ENCODE measurements at places on chromosomes 3 and 15.
A peak's percentile ranks its signal among the peaks of the same experiment; 100 is the strongest.

- no peak for DNase-seq
Observed at GRCh38 chr3:55562700-55563099, 75.6 kb upstream of the WNT5A start.

DNA sequence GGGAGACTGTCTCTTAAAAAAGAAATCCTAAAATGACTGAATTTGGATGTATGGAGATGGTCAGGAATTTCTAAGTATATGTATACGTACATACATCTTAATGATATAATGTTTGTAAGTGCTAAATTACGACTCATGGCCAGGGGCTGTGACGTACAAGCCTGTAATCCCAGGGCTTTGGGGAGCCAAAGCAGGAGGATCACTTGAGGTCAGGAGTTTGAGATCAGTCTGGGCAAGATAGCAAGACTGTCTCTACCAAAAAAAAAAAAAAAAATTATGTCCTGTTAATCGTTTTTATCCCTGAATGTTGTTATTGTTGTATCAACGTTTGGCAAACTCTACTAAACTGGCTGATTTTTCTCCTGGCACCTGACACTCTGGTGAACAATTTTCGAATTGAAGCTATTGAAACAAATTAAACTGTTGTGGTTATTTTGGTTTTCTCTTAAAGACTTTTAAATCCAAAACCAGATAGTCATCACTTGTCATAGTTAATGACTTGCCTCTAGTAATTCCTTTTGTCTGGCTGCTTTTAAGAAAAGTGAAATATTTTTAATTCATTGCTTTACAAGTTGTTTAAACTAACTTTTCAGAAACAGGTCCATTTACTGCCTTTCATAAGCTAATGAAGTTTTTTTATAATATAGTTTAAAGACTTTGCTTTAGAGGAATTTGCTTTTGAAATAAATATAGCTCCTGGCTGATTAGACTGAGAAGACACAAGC, 7.0 kb downstream of the MORF4L1 start:
- no peak for DNase-seq

DNA sequence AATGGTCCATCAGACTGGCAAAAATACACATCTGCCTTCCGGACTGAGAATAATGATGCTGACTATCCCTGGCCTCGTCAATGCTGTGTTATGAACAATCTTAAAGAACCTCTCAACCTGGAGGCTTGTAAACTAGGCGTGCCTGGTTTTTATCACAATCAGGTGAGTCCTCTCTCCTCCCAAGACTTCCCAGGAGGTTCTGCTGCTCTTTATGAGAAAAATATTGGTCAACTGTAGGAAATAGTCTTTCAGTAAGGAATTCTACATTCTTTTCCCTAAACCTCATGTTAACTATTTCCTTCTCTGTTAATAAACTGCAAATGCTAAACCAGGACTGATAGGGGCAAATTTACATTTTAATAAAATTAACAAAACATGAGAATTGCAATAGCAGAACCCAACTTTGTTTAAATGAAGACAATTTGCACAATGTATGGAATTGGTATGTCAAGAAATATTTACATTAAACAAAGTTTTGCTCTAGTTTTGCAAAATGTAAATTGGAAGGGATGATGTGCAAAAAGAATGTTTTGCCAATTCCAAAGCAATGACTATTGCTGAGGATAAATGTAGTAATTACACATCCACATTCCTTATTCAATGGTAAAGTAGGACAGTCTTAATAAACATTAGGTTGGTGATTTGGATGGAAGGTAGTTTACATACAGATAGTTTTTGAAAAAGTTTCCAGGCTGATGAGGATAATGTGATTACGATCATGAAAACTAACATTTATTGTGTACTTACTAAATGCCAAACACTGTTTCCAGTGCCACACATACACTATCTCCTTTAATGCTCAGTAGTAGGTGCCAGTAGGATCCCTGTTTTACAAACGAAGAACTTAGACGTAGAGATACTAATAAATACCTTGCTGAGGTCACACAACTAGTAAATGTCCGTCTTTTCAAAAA, 21.1 kb downstream of the UPK1B start:
- DNase-seq: no peak

DNA sequence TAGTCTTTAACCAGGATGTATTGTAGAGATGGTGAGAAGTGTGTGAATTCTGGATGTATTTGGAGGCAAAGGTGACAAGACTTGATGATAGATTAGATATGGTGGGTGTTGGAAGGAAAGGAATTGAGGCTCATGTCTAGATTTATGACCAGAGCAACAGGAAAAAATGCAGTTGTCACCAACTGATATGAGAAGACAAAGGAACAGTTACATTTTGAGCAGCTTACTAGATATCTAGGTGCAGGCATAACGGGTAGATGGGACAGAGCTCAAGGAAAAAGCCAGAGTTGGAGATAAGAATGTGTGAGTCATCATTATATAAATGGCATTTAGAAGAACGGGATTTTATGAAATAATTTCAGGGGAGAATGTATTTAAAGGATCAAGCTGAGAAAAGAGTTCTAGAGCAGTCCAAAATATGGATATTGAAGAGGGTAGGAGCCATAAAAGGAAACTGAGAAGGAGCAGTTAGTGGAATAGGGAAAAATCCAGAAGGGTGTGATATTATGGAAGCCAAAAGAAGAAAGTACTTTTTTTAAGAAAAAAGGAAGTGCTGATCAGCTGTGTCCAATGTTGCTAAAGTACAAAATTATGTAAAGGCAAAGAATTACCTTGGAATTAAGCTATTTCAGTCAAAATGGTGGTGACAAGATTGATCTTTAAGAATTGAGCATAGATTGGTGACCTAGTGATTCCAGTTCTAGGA, 262.5 kb downstream of the CGGBP1 start:
- DNase-seq: no peak

DNA sequence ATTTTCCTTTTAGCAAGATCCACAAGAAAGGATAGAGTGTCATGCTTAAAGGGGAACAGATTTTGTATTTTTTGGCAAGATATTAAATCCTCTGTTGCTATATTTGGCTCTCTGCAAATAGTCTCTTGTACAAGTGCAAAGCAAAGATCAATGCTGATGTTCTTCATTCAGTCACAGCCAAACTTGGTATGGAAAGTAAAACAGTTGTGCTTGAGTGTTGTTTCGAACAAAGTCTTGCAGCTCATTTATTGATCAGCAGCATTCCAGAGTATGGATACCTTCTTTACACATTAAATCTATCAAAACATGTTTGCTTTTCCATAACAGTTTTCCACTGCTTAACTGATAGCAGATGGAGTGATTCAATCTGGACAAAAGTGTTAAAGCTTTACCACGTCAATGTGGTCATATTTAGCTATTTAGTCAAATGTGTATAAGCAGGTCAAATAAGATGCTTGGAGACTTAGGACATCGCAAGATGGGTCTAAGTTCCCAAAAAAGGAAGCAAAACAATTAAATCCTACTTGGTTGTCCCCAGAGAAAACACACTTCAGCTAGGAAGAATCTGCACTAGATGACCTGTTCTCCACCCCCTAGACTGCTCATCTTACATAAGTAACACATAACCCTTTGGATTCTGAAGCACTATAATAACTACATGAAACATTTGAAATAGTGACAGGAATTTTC, 52.4 kb downstream of the VGLL3 start:
- no peak for DNase-seq

GRCh38 chr3:133962849-133963248, 66.9 kb downstream of the SLCO2A1 start:
- no peak for DNase-seq

- DNase-seq: no peak
Observed at GRCh38 chr3:13186435-13186815, 113.2 kb upstream of the IQSEC1 start.

- DNase-seq: no peak
Observed at GRCh38 chr15:39194106-39194830, 386.6 kb upstream of the THBS1 start.

DNA sequence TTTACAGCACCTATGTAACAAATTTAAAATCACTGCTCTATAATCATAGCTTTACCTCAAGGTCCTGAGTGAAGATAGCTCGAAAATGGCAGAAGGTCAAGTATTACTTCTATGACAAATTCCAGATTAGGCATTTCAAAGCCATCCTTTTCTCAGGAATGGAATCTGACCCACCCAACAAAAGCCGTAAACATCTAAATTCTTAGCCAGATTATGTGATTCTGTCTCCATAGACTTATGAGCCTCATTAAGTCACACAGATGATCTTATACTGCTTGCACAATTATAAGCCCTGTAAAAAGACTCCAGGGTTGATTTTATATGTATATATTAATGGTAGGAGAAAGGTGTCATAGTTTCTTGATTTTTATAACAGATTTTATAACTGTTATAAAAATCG, 56.9 kb downstream of the CEP152 start:
- no peak for DNase-seq

- peak; percentile 59 for DNase-seq
Observed at GRCh38 chr15:63203451-63204090, 14.2 kb downstream of the RAB8B start.

DNA sequence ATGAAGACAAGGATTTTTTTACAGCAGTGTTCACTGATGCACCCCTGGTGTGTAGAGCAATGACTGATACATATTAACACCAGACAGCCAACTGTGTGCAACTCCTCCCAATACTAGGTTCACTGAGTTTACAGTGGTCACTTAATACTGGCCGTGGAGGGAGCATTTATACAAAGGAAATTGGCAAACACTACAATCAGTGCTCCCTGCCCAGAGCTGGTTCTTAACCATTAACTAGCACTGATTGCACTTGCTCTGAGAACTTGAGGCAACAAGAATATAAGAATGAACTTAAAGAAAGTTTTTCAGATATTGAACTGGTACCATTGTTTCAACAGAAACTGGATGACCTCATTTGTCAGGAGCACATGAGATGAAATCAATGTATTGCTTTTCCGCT, 110.6 kb downstream of the MAGI1 start:
- DNase-seq: no peak

DNA sequence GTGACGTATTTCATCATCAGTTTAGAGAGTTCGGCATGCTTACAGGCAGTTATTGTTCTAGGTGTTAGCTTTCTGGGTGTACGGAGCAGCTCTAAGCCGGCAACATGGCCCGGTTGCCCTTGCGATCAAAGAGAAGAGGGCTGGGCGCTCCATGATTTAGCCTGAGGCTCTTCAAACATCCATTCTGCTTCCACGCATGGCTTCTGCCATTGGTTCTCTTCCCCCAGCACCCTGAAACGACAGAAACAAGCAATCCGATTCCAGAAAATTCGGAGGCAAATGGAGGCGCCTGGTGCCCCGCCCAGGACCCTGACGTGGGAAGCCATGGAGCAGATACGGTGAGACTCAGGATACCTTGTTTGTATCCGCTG, 574 bp downstream of the NGRN start:
- peak; percentile 47 for DNase-seq

- DNase-seq: no peak
Observed at GRCh38 chr3:177177749-177178221, 19.5 kb downstream of the TBL1XR1 start.

DNA sequence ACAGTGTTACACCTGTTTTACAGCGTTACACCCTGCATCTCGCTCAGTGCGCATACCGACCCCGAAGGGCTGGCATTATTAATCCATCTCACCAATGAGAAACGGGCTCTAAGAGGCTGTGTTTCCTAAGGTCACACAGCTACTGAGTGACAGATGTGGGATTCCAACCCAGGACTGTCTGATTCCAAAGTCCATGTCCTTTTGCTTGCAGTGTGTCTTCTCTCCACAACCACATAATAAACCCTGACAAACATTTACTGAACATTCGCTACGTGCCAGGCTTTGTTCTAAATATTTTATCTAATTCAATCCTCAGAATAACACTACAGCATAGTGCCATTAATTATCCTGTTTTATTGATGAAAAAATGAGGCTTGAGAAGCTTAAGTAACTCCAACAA, 79.1 kb downstream of the RAB11A start:
- no peak for DNase-seq

DNA sequence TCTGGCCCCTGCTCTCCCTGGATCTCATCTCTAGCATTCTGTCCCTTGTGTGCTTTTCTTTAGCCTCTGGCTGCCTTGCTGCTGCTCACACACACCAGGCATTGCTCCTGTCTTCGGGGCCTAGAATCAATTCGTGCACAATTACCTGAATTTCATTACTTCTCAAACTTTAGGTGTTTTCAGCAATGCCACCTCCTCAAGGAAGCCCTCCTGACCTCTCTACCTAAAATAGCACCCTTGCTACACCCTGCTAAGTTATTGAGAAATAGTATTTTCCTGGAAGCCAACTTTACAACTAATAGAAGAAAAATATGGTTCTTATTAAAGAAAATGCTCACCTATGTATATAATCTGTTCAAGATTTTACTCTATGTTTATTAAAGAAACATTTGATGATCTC, 40.4 kb downstream of the CP start:
- no peak for DNase-seq

DNA sequence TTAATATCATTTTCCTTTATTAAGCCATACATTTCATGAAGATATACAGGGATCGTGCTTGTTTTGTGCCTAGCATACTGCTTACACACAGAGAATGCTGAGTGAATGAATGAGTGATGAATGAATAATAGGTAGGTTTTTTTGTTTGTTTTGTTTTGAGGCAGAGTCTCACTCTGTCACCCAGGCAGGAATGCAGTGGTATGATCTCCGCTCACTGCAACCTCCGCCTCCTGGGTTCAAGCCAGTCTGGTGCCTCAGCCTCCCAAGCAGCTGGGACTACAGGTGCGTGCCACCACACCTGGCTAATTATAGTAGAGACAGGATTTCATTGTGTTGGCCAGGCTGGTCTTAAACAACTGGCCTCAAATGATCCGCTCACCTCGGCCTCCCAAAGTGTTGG, 400.0 kb downstream of the ROBO1 start:
- no peak for DNase-seq

DNA sequence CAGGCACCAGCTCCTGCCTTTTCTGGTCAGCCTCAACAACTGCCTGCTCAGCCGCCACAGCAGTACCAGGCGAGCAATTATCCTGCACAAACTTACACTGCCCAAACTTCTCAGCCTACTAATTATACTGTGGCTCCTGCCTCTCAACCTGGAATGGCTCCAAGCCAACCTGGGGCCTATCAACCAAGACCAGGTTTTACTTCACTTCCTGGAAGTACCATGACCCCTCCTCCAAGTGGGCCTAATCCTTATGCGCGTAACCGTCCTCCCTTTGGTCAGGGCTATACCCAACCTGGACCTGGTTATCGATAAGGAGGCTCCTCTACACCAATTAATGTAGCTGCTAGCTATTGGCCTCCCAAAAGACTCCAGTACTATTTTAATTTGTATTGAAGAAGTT, 38.9 kb downstream of the TFG start:
- DNase-seq: no peak
